Sigmoid colon (tissue), 7 donors: ENCODE measurements at places on chromosomes 1 and 21. TPM values are rescaled to one million over a fixed set of nuclear protein-coding genes. Genes with fewer than 3 reads are reported as not detected.

C8B gene
- not detected for polyA plus RNA-seq

MROH9 gene
- polyA plus RNA-seq, result not detected

CTTNBP2NL gene
- 11.4 TPM for polyA plus RNA-seq

TRAF3IP3 gene
- 43.7 TPM for polyA plus RNA-seq

HRNR gene
- polyA plus RNA-seq, result not detected

G0S2 gene
- polyA plus RNA-seq, result 59.3 TPM

TACSTD2 gene
- polyA plus RNA-seq, result 1.2 TPM

TMEM125 gene
- 41.7 TPM for polyA plus RNA-seq

MPL gene
- polyA plus RNA-seq, result not detected

RIPPLY3 gene
- polyA plus RNA-seq, result 0.12 TPM

KCNA3 gene
- polyA plus RNA-seq, result not detected

FCAMR gene
- polyA plus RNA-seq, result not detected

FCGR2B gene
- 20.3 TPM for polyA plus RNA-seq
